ENCODE measurements at places on chromosomes 11 and 22.

DNA sequence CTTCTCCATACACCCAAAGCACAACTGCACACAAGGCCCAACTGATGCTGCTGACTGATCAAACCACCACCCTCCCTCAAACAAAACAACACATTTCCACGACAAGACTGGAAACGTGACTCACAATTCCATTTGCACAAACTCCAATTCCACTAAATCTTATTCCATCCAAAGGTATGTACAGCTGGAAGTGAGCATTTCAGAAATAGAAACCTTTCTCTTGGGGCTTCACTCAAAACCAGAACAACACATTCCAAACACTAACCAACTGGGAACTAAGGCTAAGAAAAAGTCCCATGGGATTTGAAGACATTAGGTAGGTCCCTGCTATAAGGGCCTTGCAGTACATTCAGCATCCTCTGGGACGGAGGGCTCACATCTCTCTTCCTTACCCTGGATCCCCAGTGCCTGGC is 19.6 kb downstream of the MORC2 start:
- no peak for DNase-seq

DNA sequence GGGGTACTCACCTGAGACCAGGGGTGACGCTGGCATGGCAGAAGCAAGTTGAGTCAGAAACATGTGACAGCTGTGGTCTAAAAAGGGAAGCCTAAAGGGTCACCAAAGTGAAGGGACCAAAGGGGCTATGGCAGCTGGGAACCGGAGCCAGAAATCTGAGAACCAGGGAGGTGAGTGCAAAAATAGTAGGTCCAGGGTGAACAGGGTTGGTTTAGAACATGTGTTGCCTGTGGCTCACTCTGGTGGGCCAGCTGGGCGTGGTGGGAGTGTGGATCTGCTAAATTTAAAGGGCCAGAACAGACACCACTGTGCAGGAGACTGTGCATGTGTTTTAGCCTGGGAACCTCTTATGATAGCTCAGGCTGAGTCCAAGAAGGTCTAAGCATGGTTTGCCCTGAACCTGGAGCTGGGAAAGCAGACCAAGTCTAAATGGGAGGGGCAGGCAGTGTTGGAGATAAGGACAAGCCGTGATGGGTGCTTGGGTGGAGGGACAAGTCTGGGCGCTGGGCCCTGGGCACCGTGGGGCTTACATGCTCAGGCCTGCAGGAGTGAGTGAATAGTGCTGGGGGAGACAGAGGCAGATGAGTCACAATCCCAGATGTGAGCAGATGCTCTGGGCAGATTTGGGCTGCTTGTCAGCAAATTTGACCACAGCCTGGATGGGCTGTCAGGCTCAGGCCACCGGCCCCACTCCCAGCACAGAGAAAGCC is 41.4 kb upstream of the ZBED5 start:
- DNase-seq, result no peak

DNA sequence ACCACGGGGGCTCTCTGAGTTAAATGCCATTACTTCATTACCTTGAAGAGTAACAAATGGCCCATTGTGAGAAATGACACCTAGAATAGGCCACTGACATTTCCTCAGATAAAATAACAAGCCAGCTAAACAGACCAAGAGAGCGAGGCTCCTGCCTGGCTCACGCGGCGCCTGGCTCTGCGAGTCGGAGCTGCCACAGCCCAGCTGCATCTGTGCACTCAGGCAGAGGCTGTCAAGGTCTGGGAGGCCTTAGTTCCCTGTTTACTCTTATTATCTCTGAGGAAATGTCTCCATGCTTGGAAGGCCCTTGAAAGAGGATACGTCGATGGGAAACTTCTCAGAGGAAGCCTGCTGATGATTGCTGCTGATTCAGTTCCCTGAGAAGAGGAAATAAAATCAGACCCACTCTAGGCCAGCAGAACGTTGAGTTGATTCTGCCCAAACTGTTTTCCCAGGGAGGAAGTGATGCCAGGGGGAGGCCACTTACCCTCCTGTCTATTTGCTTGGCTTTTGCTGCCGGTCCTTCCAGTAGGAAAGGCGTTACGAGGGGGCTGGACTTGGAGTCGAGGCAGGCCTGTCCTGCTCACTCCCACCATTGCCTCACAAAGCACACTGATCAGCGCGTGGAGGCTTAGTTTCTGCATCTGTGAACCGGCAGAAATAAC is 208.8 kb downstream of the TBC1D22A start:
- DNase-seq, result no peak

- DNase-seq, result peak; percentile 63
These were observed 11.2 kb upstream of the C1QTNF6 start for GRCh38 chr22:37199103-37199759.

- DNase-seq, result no peak
These were observed 129.1 kb downstream of the SLC17A6 start for GRCh38 chr11:22467248-22467647.

DNA sequence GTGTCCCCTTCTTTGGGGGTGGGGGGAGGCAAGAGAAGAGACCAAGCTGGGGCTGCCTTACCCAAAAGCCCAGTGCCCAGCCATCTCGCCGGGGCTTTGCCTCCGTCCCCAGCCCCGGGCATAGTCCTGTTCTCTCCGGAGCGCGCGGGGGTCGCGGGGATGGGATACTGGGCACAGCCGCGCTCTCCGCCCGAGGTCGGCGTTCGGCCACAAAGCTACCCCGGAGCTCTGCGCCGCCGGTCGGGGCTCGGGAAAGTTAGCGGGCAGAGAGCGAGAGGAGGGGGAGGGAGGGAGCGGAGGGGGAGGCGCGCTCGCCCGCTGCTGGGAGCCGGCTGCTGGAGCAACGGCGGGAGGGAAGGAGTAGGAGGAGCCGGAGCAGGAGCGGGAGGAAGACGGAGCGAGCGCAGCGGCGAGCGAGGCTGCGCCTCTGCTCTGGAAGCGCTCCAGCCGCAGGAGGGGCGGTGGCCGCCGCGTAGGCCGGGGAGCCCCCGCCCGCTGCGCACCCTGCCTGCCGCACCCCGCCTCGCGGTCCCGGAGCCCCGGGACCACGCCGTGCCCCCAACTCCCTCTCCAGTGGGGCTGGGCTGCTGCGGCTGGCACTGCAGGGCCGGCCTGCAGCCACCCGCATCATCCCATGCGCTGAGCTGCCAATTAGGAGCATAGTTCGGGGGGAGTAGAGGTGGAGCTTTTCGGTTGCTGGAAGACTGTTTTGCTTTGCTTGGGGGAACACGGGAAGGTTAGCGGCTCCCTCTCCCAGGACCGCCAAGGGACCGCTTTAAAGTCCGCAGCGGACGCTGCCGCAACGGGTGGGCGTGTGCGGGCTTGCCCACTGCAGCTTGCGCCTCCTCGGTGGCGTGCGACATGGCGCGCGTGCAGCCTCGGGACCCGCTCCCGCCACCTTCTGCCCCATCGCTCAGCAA is at the start of gene SCN4B:
Gene SCN4B, minus strand, starts transcription at position 272 of the 920 bp plus-strand sequence. Its CDS starts 150 bp downstream, at position 122.
- DNase-seq, result no peak

DNA sequence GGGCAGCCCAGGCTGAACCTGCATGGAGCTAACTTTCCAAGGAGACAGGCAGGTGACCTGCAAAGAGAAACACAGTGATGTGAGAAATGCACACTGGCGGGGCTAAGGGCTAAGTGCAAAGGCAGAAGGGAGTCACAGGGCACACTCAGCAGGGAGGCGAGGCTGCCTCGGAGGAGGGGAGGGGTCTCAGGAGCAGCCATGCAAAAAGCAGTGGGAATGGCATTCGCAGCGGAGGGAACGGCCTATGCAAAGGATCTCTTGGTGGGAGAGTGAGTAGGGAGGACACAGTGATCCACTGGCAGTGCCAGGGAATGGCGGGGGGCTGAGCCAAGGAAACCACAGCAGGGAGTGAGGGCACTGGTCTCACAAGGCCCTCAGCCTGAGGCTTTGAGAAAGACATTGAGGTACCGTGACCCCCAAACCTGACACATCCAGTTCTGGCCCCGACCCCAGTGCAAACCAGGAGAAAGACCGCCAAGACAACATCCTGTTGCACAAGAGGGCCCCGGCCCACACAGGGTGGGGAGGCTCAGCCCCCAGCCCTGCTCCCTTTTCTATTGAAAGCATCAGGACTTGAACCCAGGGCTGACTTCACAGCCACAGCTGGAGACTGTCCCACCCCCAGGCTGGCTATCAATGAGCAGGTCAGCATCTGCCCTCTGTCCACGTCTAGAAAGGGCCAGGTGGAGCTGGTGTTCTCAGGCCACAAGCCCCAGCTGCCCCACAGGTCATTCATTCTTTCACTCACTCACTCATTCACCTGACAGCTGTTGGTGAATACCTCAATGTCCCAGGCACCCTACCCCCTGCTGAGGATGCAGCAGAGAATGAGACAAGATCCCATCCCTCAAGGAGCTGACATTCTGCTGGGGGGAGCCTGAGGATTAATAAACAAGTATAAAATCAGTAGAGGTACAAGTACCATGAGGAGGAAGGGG is 50.7 kb downstream of the IGLL1 start:
- DNase-seq, result no peak

GRCh38 chr22:27537501-27537900 is 264.1 kb downstream of the MN1 start:
- no peak for DNase-seq

- no peak for DNase-seq
These were observed 35.7 kb upstream of the LRRC10B start for GRCh38 chr11:61472868-61473267.

- DNase-seq, result no peak
These were observed at the start of gene KCNE3 for GRCh38 chr11:74466916-74467885. KCNE3 (minus strand) TSS chr11:74467549; CDS start chr11:74457563, 9,986 bp downstream.

DNA sequence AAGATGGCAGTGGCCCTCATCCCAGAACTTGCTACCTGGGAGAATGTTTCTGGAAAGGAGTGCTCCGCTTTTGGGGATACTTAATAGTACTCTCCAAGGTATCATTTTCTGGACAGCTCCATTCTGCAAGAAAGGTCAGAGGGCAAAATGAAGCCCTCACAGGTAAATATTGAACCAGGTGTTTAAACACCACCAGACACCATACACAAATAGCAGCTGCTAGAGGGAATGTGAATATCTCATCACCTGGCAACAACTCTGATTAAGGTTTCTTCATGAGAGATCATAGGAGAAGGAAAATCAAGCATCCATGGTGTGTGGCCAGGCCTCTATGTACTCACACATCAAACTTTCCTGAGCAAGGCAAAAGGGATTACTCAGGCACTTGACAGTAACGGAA is 226.1 kb upstream of the FAT3 start:
- DNase-seq, result no peak

GRCh38 chr22:22061085-22062077 is 78.8 kb upstream of the TOP3B start:
- DNase-seq, result no peak

- DNase-seq, result no peak
These were observed 19.0 kb downstream of the B3GAT1 start for GRCh38 chr11:134392953-134393615.

DNA sequence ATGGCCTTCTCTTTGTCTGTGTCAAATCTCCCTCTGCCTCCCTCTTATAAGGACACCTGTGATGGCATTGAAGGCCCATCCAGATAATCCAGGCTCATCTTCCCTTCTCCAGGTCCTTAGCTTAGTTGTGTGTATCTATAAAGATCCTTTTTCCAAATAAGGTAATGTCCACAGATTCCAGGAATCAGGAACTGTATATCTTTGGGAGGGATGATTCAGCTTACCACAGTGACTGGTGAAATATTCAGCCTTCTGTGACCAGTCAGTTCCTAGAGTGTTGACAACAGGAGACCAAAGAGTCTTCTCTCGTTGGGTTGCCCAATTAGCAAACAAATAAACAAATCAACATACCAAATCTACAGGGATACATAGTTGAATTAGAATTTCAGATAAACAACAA is 175.8 kb downstream of the MPPED1 start:
- no peak for DNase-seq

GRCh38 chr11:65892661-65893317 is 2.3 kb downstream of the CCDC85B start:
- DNase-seq, result no peak

- DNase-seq, result no peak
These were observed 35.2 kb downstream of the NARS2 start for GRCh38 chr11:78539506-78539905.

DNA sequence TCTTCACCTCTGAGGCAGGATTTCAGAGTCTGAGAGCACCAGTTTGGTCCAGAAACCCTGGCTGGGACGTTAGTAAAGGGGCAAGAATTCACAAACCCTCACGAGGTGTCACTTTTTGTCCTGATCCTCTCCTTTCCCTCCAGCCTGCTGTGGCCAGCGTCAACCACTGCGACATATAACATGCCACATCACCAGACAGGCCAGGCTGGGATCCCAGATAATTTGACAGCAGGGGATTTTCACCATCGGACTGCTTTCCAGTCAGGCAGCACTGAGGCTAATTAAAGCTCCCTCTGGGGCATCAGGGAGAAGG is 36.8 kb upstream of the RBFOX2 start:
- no peak for DNase-seq

GRCh38 chr11:44167046-44167445 is 71.6 kb downstream of the EXT2 start:
- no peak for DNase-seq

- DNase-seq, result no peak
These were observed 6.4 kb upstream of the C11orf96 start for GRCh38 chr11:43936076-43936475.

DNA sequence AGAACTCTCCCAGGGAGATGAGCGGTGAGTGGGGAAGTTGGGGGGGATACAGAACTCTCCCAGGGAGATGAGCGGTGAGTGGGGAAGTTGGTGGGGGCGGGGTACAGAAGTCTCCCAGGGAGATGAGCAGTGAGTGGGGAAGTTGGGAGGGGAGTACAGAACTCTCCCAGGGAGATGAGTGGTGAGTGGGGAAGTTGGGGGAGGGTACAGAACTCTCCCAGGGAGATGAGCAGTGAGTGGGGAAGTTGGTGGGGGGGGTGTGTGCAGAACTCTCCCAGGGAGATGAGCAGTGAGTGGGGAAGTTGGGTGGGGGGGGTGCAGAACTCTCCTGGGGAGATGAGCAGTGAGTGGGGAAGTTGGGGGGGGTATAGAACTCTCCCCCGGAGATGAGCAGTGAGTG is 186.5 kb downstream of the SHANK2 start:
- DNase-seq, result no peak

- no peak for DNase-seq
These were observed 15.3 kb upstream of the RELT start for GRCh38 chr11:73360743-73361369.

GRCh38 chr11:32894149-32894827 is 1.7 kb downstream of the QSER1 start:
- DNase-seq, result no peak

DNA sequence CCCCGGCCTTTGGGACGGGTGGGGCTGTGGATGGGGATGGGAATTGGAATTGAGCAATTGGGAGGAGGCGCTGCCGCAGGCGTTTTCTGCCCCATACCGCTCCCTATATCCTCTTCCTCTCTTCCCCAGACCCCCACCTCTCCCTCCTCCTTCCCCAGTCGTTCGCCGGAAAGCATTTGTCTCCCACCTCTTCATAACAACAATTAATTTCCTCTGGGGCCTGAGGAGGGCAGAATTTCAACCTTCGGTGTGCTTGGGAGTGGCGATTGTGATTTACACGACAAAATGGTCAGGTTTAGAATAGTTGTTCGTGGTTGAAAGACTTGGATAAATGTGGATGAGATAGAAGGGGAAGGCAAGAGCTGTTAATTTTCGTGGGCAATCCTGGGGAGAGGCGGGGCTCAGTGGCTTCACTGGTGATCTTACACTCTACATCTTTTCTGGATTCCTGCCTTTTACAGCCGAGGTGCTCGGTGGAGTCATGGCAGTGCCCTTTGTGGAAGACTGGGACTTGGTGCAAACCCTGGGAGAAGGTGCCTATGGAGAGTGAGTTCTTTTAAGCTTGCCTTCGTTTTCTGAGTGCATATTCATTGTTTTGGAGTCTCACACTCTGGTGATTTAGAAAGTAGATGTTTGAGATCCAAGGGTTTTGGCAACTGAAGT is 1.5 kb downstream of the CHEK1 start:
- no peak for DNase-seq

GRCh38 chr22:48393041-48393370 is 1434.7 kb downstream of the BRD1 start:
- DNase-seq, result no peak
